GM13976 (cell line): ENCODE measurements at places on chromosomes 11 and 22.

- DNase-seq = no peak
These were observed 225.8 kb downstream of the ETS1 start for GRCh38 chr11:128361451-128362020.

DNA sequence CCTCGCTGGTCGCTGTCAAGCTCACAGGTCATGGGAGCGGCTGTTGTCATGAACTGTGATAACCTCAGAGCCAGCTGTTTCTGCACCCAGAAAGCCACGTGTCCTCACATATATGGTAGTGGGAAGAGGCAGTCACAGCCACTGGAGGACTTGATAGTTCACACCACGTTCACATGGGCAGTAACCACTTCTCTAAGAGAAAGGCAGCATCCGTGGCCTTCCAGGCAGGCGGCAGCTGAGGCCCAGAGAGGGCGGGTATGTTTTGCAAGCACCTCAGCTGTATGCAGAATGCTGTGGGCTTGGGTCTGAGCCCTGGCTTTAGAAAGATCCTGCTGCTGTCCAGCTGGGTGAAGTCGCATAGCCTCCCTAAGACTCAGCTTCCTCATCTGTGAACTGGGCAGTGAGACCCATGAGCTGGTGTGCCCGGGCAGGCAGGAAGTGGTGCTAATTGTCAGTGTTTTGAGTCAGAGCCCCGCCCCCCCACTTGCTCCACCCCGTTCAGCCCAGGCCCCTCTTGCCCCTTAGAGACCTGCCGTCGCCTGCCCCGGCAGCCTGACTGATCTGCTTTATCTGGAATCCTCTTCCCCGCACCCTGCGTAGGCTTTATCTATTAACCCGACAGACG is 13.3 kb downstream of the TTC38 start:
- peak; percentile 62 for DNase-seq

GRCh38 chr11:126163779-126164178 is 47.7 kb downstream of the RPUSD4 start:
- DNase-seq = no peak

DNA sequence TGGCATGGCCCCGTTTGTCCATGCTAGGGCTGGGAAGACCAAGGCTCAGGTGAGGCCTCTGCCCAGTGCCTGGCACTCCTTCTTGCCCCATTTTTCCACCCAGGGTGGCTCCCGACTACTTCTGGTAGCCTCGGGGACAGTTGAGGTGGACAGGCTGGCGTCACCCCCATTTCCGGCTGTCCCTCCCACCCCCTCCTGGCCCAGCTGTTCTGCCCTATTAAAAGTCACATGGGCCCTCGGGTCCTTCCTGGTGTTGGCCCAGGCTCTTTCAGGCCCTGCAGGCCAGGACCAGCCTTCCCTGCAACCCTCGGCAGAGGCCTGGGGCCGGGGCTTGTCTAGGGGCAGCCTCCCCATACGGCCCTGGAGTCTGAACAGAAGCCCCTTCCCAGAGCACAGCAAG is 9.5 kb downstream of the CD81 start:
- no peak for DNase-seq

- peak; percentile 67 for DNase-seq
These were observed 4.6 kb downstream of the MYH9 start for GRCh38 chr22:36383110-36383581.

GRCh38 chr22:49147171-49147570 is 680.5 kb downstream of the BRD1 start:
- no peak for DNase-seq
